Stimulated activated CD8-positive, alpha-beta memory T cell treated with anti-CD3 and anti-CD28 coated beads, Interleukin-15, amount 100 ng/mL, for 1 hour (primary cell): ENCODE measurements at places on chromosomes 11 and 22.

DNA sequence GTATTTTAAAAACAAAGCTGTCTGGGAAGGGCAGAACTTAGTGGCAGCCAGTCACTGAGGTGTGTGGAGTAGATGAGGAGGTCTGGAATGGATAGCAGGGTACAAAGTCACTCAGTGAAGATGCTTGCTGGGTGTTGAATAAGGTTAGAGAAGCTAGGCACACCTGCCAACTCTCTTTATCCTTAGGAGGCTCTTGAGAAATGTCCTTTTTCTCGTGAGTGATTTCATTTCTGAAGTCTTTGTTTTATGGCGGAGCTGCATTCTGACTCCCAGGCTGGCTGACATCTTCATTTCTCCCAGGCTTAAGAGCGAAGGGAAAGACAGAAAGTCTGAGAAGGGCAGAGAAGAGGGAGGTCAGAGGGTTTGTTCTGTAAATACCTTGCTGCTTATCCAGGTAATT lies 31.0 kb downstream of the CECR2 start:
- DNase-seq, result no peak

- DNase-seq, result peak; percentile 20
Observed at GRCh38 chr22:17303840-17304779, 65.2 kb upstream of the CECR2 start.

DNA sequence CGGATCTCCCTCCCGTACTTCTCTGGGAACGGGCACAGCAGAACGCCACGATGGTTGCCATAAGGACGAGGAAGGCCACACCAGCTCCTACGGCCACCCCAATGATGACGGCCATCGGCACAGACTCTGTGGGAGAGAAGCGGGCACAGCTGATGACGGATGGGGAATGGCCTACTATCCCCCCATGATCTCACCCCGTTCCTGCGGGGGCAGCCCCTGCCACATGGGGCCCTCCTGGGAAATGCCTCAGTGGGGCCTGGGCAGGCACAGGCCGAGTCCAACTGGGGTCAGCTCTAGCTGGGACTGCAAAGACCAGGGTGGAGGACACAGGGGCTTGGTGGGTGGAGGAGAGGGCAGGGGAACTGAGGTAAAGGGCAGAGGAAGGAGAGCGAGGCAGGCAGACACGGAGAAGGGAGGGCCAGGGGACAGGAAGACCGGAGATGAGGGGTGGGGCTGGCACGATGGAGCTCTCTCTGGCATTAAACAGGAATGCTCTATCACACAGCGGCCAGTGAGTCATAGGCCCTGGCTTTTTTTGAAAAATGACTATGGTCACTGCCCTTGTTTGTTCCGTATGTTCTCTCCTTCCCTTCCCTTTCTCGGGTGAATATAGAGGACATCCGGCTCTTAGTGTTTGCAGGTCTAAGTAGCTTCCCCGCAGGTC lies 76.0 kb downstream of the ST3GAL4 start:
- no peak for DNase-seq

DNA sequence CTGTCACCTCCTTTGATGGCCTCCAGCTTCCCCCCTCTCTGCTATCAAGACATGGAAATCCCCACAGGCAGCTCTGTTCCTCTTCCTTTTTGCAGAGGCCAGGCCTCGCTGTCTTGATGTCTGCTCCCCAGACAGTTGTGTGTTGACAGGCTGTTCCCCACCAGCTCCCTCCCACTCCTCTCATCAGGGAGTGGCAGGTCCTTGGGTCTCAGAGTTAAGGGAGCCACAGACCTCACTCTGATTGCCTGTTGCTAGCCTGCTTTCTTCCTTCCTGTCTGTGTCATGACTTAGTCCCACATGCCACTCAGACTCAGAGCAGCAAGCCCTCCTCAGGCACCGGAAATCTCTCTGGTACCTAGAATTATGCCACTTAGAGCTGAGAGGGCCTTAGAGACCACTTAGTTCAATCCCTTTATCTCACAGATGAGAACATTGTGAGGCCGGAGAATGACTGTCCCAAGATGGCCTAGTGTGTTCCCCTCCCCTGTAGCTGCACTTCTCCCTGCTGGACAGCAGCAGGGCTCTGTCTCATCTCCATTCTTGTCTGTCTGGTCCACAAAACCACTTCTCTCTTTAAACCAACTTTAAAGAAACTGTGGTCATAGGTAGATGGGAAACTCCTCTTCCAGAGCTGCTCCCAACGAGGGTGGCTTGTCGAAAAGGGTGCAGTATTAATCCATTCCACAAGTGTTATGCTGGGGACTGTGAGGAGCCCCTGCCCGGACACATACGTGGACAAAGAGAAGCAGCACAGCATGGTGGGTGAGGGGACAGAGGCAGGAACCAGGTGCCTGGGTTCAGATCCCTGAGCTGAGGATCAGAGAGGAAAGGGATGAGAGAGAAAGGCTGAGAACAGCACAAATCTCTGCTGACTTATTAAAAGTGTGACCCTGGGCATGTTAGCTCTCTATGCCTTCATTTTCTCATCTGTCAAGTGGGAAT lies 4.2 kb downstream of the AMPD3 start:
- peak; percentile 20 for DNase-seq

DNA sequence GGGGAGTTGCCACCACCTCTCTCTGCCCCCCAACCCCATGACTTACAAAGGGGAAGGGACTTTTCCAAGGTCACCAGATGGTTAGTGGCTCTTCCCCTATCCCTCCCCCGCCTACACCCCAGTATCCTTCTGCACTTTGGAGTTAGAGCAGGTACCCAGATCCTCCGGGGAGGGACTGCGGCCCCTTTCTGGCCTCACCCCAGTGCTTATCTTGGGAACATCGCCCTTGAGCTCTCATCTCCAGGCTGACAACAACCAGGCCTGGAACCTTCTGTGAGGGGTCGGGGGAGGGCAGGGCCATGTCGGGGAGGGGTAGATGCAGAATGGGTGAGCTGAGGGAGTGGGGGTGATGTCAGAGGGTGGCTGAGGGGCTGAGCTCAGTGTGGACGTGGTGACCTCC lies 7.5 kb upstream of the NAALADL1 start:
- no peak for DNase-seq

- DNase-seq, result no peak
Observed at GRCh38 chr22:41582694-41583093, 6.9 kb downstream of the PMM1 start.

- DNase-seq, result no peak
Observed at GRCh38 chr11:16964501-16964900, 49.7 kb downstream of the PLEKHA7 start.

- DNase-seq, result no peak
Observed at GRCh38 chr11:118842369-118842768, 41.3 kb upstream of the CXCR5 start.

DNA sequence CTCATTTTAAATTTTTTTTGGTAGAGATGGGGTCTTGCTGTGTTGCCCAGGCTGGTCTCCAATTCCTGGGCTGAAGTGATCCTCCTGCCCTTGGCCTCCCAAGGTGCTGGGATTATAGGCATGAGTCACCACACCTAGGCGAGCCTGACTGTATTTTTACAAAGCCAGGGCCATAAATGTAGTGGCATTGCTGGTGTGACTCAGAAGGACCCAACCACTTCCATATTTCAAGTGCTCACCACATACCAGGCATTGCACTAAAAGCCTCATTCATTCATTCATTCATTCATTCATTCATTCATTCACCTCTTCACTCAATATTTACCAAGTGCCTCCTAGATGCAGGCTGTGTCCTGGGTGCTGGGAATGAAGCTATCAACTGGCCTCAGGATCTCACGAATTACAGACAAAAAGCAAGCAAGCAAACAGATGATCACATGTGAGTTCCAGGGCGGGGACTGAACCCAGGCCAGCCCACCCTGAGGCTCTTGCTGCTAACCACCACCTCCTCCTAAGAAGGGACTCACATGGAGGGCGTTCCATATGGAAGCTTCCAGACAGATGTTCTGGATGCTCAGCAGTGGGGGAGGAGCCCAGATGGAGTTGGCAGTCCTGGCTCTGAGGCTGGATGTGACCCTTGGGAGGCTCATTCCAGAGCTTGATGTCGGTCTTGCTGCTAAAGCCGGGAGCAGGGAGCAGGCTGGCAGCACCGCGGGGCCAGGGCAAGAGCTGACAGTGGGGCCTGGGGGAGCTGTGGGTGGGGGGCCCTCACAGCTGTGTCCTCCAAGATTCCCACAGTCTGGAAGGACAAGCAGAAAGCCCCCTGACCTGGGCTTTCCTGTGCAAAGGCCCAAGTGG lies 158.8 kb downstream of the CTTN start:
- no peak for DNase-seq

DNA sequence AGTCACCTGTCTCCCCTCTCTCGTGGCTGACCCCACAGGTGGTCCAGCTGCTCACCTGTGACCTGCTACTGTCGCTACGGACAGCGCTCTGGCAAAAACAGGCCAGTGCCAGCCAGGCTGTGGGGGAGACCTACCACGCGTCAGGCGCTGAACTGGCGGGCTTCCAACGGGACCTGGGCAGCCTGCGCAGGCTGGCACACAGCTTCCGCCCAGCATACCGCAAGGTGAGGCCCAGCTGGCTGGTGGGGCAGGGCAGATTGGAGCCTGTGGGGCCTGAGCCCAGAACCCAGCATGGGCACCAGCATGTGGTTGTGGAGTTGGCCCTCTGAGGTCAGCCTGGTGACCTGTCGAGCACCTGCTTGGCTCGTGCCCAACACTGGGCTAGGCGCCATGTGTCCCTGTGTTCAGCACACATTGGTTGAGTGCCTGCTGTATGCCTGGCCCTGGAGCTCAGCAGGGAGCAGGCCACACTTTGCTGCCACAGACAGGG lies 11.9 kb downstream of the SHISA8 start:
- no peak for DNase-seq

GRCh38 chr22:46866591-46866990 lies 104.1 kb downstream of the TBC1D22A start:
- DNase-seq, result no peak

GRCh38 chr22:47032091-47032943 lies 269.9 kb downstream of the TBC1D22A start:
- no peak for DNase-seq

- DNase-seq, result no peak
Observed at GRCh38 chr11:92050305-92050704, 174.3 kb upstream of the FAT3 start.

DNA sequence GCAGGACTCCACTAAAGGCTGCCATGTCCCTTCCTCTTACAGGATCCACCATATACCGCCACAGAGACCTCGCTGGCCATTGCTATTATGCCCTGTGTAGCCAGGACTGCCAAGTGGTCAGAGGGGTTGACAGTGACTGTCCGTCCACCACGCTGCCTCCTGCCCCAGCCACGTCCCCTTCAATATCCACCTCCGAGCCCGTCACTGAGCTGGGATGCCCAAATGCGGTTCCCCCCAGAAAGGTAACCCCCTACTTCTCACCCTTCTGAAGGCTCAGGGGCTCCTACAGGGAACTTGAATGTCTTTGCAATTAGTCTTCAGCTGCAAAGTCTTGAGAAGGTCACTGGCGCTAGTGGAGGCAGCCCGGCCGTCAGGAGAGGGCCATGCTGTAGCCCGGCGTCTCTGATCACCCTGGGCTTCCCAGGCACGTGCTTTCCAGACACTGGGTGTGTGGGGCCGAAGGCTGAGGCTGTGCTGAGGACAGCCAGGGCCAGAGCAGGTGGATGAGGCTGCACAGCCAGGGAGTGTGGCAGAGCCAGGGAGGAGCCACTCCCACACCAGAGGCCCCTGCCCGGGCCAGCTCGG lies 30.0 kb upstream of the MUC5B start:
- no peak for DNase-seq

DNA sequence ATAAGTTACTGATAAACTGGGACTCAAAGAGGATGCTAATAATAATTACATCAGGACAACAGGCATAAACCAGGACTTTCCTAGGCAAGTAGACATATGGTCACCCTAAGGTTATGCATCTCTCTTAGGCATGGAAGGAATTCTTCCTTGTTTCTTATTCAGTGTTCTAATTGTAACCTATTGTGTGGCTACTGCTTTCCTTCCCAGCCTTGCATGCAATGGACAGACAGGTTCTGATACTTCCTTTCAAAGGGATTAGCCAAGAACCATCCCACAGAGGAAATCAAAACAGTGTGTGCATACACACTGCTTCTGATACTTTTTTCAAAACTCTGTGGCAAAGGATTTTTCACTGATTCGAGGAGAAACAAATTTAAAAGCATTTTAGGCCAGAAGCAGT lies 48.3 kb downstream of the RRAS2 start:
- DNase-seq, result no peak

GRCh38 chr22:31259798-31260473 lies 32.4 kb downstream of the PIK3IP1 start:
- no peak for DNase-seq

GRCh38 chr11:78197816-78198215 lies 9.1 kb downstream of the USP35 start:
- no peak for DNase-seq

DNA sequence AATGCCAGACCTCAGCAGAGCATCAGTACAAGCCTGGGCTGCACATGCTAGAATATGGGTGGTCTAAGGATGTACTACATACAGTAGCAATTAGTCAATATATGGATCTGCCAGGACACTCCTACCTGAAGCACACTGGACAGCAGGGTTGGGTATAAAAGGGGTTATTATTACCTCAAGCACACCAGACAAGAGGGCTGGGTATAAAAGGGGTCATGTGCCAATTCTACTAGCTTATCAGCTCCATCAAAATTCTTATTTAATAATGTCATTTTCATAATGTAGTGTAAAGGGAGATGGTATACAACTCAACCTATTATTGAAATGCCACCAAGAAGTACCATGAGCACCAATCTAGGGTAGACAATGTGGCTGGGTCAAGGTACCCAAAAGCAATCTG lies 44.7 kb upstream of the PRODH start:
- DNase-seq, result no peak

GRCh38 chr11:114623720-114624119 lies 28.1 kb upstream of the NXPE4 start:
- no peak for DNase-seq

GRCh38 chr22:47633111-47633510 lies 870.7 kb downstream of the TBC1D22A start:
- no peak for DNase-seq

- no peak for DNase-seq
Observed at GRCh38 chr22:48490500-48491411, 1336.9 kb downstream of the BRD1 start.

DNA sequence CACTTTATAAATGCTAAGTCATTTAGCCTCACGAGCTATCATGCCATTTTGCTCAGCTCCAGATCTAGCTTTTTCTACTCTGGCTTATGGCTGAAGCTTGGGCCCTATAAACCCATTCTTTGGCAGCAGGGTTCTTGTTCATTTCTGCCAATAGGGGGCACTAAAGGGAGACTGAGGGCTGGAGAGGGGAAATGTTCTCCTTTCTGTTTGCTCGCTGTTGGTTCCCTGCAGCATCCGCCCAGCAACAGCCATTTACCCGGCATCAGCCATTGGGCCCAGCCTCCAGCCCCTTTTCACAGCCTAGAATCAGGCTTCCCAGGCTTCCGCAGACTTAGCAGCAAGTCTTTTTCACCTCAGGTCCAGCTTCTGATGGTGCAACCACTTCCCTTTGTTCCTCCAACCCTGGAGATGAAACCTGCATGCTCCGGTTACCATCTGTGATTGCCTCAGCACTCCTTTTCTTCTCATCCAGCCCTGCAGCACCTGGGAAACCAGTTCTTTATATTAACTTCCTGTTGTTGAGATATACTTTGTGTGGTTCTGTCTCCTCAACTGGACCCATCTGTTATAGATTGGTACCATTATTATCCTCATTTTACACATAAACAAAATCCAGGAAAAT lies 4.2 kb upstream of the ME3 start:
- no peak for DNase-seq
